ENCODE measurements at places on chromosomes 13 and 19.

DNA sequence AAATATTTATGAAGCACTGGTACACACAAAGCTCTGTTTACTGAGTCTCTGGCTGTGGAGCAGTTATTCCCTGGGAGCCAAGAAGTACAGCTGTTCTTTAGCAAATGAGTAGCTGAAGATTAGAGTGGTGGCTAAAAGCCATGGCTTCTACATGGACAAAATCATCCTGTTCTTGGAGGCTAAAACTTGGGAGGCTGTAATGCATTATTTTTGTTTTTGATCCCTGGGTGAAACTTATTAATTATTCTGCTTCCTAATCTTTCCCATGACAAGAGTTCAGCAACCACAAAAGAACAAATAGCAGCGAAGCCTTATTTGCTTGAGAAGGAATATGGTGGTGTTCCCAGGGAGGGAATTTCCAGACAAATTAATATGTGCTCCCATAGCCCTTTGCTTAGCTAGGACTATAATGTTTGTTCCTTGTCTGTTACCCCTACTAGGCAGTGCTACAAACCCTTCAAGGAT lies 109.5 kb downstream of the DCT start:
- no peak for DNase-seq

GRCh38 chr13:107210723-107211030 lies 642.7 kb upstream of the ARGLU1 start:
- DNase-seq: no peak

- DNase-seq: no peak
Measured at GRCh38 chr13:67043901-67044300, 186.2 kb downstream of the PCDH9 start.

DNA sequence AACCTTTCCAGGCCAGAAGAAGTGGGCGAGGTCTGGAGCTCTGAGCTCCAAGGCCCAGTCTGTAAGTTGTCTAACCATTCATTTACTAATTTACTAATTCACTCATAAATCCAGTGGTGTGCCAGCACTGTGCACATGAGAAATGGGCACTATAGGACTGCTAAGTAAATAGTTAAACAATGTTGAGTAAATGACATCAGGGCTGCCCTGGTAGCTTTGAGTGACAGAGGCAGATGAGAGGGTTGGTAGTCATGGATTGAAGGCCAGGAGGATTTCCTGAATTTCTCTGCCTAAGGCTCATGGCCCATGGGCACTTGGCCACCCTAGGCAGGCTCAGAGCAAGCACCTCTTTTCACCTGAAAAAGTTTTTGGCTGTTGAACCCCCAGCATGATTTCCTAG lies 216.9 kb upstream of the RXFP2 start:
- no peak for DNase-seq

- DNase-seq: no peak
Measured at GRCh38 chr13:43127827-43128226, 104.4 kb downstream of the DNAJC15 start.

- no peak for DNase-seq
Measured at GRCh38 chr13:69721631-69722030, 386.0 kb upstream of the ATXN8OS start.

DNA sequence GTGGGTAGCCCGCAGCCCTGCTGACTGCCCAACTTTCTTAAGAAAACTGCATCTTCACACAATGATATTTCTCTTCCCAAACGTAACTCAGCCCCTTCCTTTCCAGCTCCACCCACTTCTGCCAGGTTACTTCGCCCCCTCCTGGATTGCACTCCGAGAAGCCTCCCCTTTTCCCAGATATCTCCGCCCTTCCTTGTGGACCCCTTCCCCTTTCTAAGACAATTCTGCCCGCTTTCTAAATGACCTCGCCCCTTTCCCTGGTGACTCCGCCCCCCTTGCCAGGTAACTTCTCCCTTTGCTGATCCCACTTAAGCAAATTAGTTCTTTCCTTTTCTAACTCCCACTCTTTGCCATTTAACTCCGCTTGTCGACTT lies 2.6 kb downstream of the VSIG10L start:
- peak; percentile 66 for DNase-seq

All from hepatocyte (in vitro differentiated cells).